ENCODE measurements at places on chromosomes 2 and 18.

GRCh38 chr2:172445851-172446250 lies 18.5 kb downstream of the ITGA6 start:
- no peak for DNase-seq

GRCh38 chr2:141497272-141497671 lies 633.5 kb downstream of the LRP1B start:
- no peak for DNase-seq

DNA sequence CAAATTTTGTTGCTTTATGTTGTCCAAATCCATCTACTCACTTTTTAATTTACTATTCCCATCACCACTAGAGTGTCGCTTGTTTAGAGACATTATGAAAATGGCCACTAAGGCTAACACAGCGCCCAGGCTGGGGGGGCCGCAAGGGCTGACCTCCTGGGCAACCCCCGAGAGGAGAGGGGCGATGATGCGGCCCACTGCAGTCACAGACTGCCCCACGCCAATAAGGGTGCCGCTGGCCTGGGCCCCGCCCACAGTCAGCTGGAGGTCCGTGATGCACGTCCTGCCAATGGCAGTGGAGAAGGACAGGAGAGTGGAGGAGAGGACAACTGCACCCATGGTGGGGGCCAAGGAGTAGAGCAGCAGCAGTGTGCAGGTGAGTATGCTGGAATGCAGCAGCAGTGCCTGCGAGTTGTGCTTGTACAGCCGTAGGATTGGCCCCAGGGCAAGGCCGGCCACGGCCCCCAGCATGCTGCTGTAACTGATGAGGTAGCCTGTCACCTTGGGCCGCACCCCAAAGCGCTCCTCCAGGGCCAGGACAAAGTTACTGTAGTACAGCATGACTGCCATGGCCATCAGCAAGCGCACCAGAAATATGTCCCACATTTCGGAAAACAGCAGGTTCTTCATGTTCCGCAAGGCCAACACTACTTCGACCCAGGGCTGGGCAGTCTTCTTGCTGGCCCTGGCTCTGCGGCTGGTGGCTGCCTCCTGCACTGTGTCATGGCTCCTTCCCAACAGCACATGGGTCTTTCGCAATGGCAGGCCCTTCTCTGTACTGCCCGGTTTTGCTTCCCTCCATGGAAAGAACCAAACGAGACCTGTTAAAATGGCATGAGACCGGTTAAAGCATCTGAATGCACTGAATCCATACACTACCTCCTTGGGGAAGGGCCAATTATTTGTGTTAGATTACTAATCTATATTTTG lies 43.2 kb upstream of the TMEM182 start:
- DNase-seq = no peak

DNA sequence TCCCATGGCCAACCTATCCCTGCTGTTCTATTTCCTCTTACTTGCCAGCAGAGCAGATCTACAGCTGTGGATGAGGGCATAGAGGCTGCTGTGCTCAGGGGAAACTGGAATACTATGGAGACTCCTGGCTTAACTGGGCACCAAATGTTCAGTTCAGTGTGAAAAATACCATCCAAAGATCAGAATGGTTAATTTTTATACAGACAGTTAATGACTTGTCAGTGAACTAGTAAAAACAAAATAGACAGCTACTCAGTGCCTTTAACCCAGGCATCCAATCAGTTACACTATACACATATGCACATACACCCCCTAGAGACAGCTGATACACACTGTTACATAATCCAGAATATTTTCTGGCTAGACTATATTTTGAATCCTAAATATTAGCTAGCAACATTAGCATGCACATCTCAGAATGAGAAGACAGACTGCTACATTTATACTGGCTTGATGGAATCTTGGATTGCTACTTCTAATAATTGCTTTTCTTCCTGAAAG lies 59.1 kb upstream of the WIPF1 start:
- DNase-seq = no peak
